ENCODE measurements at places on chromosomes 6 and 20.

DNA sequence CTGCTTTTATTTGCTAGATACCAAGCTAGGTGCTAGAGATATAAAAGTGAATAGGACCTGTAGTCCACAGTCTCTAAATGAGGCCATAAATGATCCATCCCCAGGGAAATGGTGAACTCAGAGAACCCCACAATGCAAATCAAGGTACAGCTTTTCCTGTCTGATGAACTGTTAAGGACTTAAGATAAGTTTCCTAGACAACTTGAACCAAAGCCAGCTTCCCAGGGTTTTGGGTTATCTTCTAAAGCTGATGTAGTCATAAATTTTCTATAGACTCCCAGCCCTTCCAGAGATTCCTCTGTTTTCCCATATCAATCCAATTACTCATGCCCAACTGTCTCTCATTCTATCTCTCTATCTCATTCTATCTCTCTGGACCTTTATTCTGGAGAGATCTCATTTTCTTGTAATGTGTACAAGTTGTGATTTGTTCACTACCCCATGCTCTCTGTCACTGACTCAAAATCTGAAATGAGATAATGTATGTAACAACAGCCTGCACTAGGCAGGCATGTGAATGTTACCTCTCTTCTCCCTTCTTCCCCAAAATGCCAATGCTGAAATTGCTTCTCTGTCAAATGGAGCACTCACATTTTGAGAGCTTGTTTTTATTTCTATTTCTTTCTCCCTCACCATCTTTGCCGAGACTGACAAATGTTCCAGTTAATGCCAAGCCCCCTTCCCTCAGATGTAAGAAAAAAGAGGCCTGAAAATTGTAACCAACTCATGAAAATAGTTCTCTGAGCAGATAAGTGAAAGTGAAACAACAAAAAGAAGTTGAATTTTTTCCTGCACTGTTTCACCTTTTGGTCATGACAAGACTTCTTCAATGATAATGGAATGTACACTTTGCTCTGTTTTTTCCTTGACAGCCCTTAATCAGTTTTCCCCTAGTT lies 279.9 kb downstream of the SLC35F1 start:
- no peak for DNase-seq

DNA sequence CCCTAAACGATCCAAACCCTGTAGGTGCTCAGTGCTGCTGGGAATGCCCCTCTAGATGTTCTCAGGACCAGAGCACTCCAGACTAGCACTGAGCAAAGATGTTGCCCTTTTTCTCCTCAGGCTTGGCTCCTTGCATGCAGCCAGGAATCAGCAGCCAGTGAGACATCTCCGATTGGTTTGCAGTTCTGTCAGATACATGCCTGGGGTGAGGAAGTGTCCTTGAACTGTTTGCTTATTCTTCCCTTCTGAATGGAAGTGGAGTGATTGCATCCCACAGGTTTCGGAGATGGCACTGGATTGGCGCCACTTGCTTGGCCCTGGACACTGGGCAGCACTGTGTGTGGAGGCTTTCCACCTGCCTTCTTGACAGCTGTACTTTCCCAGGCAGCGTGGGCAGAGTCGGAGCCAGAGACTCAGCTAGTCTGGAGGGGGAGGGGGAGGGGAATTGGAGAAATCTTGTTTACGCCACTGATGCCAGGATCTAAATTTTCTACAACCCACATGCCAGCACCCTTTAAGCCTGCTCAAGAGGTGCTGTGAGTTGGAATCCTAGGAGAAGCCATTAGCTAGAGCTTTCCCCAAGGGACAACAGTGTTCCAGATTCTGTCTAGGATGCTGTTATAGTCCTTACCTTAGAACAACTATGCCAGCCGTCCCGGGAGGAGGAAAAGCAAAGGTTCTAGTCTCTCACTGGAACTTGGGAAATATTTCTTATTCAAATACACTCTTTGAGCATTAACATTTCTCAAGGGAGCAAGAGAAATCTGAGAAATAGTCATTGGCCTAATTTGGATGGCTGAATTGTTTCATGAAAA lies 49.2 kb upstream of the SASH1 start:
- peak; percentile 75 for DNase-seq

DNA sequence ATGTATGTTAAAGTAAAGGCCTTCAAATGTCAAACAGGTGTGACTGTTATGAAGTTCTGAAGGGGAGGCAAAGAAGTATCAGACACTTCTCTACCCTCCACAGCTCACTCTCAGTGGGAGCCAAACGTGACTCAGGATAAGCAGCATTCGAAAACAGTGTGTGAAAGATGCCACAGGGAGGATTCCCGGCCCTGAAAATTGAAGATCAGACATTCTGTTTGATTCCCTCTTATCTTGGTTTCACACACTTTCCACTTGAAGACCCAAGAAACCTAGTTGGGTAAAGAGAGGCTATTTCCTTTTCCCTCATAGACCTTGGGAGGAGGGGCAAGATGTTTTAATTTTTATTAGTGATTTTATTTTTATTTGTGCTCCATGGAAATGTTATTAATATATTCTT lies 164.2 kb upstream of the SUPT3H start:
- DNase-seq, result no peak

GRCh38 chr6:119526561-119527230 lies 177.1 kb upstream of the MAN1A1 start:
- no peak for DNase-seq

DNA sequence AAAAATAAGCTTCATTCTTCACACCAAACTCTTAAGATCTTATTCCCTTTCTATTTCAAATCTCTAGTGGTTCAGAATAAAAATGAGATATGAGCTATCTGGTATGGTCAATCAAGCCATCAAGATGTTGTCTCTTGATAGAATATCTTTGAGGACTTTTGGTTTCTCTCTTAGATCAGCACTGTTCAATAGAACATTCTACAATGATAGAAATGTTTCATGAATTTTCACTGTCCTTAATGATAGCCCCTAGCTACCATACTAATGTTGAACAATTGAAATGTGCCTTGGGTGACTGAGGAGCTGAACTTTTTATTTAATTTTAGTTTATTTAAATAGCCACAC lies 24.1 kb upstream of the HINT3 start:
- DNase-seq, result no peak
